ENCODE measurements at places on chromosomes 11 and 22.

DNA sequence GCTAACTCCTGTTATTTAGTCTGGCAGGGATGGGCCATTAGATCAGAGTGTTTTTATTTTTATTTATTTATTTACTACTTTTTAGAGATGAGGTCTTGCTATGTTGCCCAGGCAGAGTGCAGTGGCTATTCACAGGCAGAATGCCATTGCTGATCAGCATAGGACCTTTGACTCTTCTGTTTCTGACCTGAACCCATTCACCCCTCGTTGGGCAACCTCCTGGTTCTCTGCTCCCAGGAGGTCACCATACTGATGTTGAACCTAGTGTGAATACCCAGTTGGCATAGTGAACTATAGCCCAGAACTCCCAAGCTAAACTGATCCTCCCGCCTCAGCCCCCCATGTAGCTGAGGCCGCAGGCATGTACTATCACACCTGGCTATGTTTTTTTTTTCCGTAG lies 16.5 kb upstream of the CECR2 start:
- no peak for DNase-seq

DNA sequence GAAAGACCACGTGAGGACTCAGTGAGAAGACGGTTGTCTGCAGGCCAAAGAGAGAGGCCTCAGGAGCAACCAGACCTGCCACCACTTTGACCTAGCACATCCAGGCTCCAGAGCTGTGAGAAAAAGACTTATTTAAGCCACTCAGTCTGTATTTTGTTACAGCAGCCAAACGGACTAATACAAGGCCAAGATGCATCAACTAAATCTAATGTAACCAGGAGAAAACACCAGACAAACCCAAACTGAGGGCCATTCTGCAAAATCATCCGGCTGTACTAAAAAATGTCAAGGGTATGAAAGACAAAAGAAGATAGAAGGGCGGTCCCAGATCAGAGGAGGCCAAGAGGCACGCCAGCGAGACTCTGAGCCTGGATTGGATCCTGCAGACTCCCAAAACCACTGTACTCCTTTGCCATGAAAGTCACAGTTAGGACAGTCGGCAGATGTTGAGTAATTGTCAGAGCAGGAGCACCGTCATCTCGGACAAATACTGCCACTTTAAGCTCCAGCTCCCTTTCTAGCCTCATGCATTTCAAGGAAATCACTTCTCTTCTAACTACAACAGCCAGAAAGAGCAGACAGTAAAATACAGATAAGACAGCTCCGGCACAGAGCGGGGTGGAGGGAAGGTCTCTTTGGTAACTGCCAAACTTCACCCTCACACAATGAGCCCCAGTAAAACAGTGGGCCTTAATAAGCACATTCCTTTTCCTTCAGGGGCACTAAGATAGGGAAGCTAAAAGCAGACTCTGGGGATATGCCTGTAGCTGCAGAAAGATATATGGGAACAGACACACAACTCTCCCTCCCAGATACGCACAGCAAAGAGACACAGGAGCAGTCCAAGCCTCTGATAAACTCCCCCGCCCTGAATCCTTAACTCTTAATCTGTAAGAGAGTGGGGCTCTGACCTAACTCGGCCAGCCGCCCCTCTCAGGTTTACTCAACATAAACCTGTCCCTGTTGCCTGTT lies 3.5 kb upstream of the ZP1 start:
- DNase-seq, result no peak

GRCh38 chr11:33802194-33802950 lies 28.1 kb upstream of the FBXO3 start:
- DNase-seq, result no peak

- no peak for DNase-seq
These were observed 424.9 kb downstream of the INSC start for GRCh38 chr11:15539645-15540044.

DNA sequence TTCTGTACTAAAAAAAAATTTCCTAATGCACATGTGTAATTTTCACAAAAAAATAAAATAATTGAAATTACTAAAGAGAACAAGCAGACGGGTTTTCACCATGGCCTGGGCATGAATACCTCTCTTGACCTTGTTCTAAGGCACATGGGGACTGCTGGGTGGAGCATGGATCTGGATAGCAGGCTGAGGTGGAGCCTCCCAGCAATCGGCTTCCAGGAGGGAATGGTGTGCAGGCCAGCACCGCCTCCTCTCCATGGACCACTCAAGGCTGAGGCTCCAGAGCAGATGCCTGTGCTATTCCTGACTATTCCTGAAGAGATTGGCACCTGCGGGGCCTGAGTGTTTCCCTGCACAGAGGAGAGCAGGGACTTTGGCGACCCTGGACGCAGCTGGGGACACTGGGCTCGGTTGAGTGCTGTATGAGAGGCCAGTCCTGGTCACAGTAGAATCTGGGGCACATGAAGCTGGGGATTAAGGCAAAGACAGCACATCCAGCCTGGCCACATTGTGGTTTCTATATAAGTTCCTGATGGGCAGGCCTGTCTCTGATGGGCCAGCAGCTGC lies 963.6 kb downstream of the BRD1 start:
- no peak for DNase-seq

- no peak for DNase-seq
These were observed 266.0 kb upstream of the NARS2 start for GRCh38 chr11:78840623-78841022.

- DNase-seq, result no peak
These were observed 167.1 kb upstream of the TTC12 start for GRCh38 chr11:113147249-113147648.

- no peak for DNase-seq
These were observed 35.7 kb downstream of the LGR4 start for GRCh38 chr11:27436916-27437315.

DNA sequence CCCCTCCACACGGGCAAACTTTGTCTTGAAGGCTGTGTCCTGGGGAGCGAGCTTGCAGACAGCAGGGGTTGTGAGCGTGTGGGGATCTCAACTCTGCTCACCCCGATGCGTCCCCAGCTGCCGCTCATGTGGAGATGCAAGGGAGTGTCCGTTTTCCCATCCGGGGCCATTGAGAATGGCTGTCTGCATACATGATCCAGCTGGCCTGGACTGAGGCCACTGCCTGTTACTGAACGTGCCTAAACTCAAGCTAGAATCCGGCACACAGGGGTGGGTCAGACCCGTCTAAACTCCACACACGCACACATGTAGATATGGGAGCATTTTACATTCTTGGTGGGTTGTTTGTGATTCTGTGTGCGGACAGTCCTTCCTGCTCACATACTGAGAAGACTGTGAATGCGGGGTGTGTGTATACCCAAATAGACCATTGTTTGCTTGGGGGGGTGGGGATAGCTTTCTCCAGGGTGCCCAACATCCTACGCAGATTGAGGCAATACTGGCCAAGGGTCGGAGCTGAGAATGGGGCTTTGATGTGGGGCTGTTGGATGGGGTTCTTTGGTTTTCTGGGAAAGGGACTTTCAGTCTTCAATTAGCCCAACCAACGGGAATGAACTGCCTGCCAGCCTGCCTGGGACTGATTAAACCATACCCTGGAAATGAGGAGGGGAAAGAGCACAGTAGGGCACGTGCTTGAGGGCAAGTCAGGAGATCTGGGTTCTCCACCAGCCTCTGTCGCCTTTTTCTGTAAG lies 60.4 kb downstream of the ST3GAL4 start:
- DNase-seq, result no peak

DNA sequence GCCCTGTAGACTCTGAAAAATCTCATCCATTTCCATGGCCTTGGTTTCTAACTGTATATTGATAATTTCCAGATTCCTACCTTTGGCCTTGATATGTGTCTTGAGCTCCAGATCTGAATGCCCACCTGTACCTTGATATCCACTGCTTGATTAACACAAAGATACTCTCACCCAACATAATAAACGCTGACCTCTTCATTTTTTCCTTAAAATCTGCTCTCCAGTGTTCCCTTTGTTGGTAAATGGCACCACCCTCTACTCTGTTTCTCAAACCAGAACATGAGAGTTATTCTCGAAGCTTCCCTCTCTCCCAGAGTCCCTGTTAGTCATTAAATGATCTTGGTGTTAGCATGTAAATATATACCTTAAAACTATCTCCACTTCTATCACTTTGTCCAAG lies 13.4 kb downstream of the TUG1 start:
- DNase-seq, result no peak

DNA sequence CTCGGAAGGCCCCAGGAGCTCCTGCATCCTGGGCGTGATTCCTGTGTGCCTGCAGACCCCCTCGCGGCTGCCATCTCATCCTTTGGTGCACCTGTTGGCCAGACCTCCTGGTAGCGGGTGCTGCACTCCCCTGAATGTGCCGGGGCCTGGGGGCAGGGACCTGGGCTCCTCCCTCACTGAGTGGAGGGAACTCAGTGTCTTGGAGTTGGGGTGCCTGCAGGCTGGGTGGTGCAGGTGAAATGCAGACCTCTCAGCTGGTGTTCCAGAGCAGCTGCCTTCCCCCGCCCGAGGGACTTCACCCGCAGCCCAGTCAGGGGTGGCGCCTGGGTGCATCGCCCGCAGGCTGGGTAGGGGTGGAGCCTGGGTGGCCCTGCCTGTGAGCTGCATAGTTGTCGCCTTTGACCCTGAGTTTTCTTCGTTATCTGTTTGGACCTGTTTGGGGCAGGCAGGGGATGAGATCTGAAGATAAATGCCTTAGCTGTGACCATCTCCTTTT lies 31.4 kb downstream of the LRP5 start:
- no peak for DNase-seq

DNA sequence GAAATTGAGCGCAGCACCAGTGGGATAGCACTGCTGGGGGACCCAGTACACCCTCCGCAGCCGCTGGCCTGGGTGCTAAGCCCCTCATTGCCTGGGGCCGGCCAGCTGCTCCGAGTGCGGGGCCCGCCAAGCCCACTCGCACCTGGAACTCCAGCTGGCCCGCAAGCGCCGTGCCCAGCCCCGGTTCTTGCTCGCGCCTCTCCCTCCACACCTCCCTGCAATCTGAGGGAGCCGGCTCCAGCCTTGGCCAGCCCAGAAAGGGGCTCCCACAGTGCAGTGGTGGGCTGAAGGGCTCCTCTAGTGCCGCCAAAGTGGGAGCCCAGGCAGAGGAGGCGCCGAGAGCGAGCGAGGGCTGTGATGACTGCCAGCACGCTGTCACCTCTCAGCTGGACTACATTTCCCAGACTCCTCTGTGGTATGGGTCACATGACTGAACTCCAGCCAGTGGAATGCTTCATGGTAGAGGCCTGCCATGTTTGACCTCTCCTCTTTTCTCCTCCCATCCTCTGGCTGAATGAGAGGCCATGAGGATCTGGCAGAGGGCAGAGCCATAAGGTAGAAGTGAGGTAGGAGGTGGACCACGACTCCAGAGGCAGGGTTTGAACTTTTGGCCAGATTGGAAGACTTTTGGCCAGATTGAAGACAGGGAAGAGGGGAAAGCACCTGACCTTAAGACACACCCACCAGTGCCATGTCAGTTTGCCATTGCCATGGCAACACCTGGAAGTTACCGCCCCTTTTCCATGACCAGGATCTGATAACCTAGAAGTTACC lies 6.2 kb downstream of the MRGPRD start:
- DNase-seq, result peak; percentile 25

DNA sequence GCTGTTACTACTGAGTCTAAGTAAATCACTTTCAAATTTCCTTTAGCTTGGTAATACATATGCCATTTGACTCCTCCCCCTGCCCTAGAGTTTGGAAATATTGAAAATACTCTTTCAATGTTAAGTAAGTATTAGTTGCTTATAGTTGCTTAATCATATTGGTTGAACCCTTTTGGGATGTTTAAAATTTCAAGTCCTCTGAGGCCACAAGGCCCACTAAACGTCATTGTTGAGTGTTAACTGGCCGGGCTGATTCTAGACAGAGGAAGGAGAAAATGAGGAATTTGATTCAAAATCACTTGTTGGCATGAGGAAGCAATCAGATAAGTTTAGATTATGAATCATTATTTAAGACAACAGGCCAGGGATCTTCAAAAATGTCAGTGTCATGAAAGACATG lies 8.5 kb downstream of the NAV2 start:
- DNase-seq, result no peak

DNA sequence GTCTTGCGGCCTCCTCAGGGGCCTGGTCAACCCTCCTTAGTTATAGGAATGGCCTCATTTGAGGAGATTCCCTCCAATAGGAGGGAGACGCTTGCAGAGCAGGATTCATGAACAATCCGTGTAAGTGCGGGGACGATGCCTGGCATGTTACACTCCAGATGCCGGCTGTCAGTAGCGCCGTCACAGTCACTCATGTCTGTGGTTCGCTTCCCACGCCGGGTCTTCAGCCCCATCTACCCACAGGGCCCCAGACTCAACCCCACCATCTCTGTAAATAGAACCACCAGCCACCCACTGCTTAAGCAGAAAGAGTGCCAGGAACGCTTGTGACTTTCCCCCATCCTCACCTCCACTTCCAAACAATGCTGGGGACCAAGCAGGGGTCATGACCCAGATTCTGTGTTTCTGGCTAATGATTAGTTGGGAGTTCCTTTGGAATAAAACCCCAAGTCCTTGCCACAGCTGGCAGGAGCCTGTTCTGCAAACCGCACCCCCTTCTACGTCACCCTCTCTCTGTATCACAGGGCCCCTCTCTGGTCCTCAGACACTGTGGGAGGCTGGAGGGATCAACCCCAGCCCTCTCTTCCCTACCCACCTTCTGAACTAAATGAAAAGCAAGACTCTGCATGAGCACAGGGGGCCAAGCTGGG lies 38.8 kb upstream of the TOLLIP start:
- no peak for DNase-seq

- no peak for DNase-seq
These were observed 1.9 kb downstream of the ZFTA start for GRCh38 chr11:63766531-63767235.

DNA sequence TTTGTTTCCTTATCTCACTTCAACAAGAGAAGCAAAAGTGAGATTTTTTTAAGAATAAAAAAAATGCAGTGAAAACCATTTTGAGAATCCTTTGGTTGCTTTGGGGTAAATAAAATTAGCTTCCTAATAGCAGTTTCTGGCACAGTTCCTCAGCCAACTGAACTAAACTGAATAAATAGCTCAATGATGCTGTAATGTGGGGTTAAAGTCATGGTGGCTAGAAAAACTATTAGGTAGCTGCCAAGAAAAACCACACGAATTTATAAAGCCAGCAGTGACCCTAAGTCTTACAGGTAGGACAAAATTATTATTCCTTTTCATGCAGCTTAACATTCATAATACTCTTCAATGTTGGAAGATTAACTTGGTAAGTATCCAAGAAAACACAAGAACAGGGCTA lies 142.4 kb downstream of the APIP start:
- DNase-seq, result no peak

- DNase-seq, result no peak
These were observed 2.2 kb upstream of the TMPRSS13 start for GRCh38 chr11:117931331-117931950.

GRCh38 chr11:31141789-31142188 lies 227.8 kb downstream of the DCDC1 start:
- DNase-seq, result no peak

GRCh38 chr22:23392420-23393121 lies 187.5 kb downstream of the IGLL1 start:
- DNase-seq, result no peak

GRCh38 chr11:60064111-60064510 lies 7.6 kb downstream of the MS4A3 start:
- DNase-seq, result no peak

DNA sequence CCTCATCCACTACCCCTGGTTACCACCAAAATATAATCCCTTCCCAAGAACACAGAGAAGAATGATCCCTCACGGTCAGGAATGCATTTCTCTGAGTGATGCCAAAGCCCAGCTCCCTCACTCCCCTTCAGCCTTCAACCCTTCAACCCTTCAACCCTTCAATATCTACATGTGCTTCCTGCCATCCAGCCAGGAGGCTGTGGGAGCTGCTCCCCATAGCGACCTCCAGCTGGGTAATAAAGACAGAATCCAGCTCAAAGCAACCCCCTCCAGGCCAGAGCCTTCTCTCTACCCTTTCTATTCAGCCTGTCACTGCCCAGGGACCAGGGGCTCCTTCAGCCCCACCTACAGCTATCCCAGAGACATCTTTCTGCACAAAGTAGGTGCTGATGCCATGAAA lies 2.7 kb downstream of the ARHGAP1 start:
- no peak for DNase-seq

All from activated CD4-positive, alpha-beta memory T cell treated with anti-CD3 and anti-CD28 coated beads, Interleukin-2, amount 10 ng/mL, durations not matched to agents 7 days and 5 days (primary cell).